IMR-90 (cell line): ENCODE measurements at places on chromosomes 1 and 21. TPM values are rescaled to one million over a fixed set of nuclear protein-coding genes. Genes with fewer than 3 reads are reported as not detected.
A peak's percentile ranks its signal among the peaks of the same experiment; 100 is the strongest.

DNA sequence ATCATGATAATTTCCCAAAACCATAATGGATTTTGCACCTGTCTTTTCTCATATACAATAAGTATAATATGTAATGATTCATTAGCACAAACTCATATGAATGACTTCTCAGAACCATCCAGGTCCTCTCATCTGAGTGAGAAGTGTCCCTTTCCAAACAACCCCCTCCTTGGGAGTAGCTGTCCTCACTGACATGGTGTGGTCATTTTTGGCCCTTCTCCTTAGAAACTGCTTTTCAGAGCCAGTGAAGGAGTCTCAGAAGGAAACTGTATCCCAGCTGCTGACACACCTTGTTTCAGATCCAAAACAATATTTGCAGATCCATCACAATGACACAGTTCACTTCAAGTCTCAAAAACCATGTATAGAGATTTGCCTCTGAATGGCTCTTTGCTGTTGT lies 95.5 kb downstream of the MIS18A start:
- DNase-seq, result no peak

DNA sequence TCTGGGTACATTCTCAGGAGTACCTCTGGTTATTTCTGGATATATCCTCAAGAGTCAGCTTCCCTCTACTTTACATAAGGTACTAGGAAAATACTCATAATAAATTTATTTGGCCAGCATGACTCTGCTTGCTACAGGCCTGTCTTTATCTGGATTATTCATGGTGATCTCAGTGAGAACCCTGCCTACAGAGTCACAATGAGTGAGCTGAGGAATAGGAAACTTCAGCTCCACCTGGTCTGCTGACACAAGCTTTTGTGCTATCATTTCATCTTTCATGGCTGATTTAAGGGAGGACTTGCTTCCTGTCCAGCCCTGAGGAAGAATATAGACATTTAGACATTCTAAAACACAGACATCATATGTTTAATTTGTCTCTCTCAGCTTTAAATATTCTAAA lies 19.5 kb upstream of the SUCO start:
- no peak for DNase-seq

DNA sequence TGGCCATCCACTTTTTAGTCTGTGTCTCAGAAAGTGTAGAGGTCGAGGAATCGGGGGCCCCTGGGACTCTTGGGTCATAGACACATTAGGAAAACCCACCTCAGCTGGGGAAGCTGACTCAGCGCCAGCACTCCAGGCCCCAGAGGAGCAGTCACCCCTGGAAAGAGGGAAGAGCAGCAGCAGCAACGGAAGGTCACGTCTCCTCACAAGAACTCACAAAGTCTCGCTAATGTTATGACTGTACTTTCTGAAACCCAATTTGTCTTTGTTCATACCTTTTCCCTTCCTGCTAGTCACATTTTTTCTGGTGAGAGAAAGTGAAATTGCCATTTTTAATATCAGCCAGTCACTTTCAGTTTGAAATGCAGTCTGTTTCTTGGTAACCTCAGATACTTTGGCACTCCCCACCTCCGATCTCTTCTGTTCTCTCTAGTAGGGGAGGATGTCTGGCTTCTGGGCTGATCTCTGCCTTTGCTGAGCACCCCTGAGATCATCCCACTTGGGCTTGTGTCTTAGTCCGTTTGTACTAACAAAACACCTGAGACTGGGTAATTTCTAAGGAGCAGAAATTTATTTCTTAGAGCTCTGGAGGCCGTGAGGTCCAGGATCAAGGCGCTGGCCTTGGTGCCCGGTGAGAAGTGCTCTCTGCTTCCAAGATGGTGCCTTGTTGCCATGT lies 6.0 kb upstream of the NLRP3 start:
- no peak for DNase-seq

DNA sequence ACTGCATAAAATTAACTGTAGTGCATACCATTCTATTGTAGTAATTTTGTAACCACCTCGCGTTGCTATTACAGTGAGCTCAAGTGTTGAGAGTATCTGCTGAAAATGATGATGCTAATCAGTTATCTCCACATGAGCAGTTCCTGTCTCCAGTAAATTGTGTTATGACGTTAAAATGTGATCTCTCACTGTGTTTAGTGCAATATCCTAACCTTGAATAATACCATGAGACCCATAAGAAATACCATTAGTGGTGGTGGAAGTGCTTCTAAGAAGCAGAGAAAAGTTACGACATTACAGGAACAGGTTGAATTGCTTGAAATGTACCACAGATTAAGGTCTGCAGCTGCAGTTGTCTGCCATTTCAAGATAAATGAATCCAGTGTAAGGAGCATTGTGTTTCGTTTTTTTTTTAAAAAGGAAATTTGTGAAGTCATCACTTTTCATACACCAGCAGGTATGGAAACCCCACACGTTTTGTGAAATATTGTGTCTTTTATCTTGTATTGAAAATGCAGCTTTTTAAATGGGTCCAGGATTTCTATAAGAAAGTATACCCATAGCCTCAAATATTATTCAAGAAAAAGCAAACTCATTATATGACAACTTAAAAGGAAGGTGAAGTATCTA lies 72.5 kb downstream of the ANGPTL1 start:
- no peak for DNase-seq

- no peak for DNase-seq
Measured at GRCh38 chr1:71330991-71331390, 250.2 kb upstream of the ZRANB2 start.

DNA sequence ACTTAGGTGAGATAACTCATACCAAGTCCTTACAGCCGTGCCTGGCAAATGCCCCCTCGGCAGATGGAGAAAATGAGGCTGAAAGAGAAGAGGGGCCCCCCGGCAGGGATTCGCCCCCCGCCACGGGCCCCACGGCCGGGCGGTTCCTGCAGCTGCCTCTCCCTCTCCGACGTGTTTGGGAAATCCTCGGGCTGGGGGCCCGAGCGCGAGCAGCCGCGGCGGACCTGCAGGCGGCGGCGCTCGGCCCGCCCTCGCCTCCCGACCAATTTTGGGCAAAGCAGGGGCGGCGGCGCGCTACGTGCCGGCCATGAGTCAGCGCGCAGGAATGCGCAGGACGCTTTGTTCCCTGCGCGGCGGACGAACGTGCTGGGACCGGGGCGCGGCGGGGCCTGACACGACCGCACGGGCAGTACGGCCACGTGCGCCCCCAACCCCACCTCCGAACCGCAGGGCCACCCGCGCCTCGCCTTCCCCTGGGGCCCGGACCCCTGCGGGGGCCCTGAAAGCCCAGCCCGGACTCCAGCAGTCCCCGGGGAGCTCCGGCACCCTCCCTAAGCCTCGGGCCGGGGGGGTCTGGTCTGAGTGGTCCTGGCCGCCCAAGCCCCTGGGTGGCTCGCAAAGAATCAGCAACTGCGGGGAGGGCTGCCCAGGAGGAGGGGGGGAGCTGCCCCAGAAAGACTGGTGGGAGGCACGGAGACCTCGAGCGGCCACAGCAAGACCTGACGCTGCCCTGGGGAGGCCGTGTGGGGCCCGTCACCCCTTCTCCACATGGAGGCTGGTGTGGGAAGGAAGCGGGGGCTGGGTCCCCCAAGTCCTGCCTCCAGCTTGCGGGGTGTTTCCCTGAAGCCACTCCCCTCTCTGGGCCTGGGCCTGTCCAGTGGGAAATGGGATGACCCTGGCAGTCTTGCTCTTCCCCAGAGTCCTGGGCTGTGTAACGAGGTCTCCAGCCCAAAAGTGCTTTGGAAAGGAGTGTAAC lies 11.9 kb upstream of the EDN2 start:
- peak; percentile 83 for DNase-seq

TAS1R1 gene
- total RNA-seq, result not detected in 2 replicates

PFDN2 gene
- total RNA-seq, result 62.4 and 166 TPM in 2 replicates
